ENCODE measurements at places on chromosomes 1 and 21.

DNA sequence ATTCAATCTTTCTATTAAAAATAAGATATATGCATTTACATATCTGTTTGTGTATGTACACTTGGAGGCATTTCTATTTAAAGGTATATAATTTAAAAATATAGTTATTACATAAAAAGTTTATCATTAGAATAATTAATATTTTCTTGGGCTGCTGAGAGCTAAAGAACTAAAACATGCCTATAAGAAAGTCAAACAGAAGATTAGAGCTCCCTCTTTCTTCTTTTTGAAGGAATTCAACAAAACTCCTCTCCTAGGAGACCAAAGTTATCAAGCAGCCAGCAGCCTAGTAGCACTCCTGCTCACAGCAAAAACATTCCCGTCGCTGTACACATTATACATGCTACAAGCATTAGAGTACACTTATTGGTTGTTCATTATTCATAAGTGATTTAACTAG is 216.4 kb downstream of the VAV3 start:
- no peak for DNase-seq

GRCh38 chr1:26950602-26951001 is 9.7 kb downstream of the KDF1 start:
- no peak for DNase-seq

GRCh38 chr1:67556297-67556900 is 126.2 kb upstream of the SERBP1 start:
- DNase-seq: no peak

- no peak for DNase-seq
Observed at GRCh38 chr21:40049031-40049930, 182.0 kb downstream of the PCP4 start.

DNA sequence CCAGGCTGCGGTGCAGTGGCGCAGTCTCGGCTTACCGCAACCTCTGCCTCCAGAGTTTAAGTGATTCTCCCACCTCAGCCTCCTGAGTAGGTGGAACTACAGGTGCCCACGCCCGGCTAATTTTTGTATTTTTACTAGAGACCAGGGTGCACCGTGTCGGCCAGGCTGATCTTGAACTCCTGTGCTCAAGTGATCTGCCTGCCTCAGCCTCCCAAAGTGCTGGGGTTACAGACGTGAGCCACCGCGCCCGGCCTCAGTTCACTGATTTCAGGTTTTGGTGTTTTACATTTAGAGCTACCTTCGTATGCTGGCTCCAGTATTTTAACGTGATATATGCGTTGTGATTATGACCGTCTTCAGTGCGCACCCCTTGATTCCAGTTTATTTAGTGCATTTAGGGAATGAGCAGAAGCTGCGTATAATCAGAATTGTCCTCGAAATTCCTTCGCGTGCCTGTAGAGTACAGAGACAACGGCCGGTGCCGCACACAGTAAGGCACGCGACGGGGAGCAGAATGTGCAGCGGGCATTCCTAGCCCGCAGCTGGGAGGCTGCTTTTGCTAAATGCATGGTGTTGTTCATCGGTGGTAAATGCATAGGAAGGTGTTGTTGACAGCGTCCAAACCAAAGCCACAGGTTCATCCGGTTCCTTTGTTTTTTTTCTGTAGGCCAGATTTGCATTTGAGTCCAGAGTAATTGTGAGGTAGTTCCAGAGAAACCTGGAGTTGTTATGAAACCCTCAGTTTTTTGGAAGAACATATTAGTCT is 48.9 kb upstream of the DIP2A start:
- DNase-seq: no peak

DNA sequence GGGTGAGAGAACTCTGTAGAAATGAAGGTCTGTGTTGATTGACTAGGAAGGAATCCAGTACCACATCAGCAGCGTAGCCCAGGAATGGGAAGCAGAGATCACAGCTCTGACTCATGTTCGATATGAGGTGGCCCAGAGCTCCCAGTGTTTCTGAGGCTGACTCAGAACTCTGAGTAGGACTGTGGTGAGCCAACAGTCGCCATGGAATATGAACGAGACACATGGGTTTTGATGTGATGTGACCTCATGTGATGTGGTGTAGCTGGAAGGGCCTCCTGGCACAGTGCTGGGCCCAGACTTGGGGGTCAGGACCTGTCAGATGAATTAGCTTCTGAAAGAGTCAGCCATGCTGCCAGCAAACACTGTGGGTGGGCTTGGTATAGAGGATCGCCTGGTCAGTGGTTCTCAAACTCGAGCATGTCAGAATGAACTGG is 237.0 kb downstream of the MRPL39 start:
- DNase-seq: no peak

DNA sequence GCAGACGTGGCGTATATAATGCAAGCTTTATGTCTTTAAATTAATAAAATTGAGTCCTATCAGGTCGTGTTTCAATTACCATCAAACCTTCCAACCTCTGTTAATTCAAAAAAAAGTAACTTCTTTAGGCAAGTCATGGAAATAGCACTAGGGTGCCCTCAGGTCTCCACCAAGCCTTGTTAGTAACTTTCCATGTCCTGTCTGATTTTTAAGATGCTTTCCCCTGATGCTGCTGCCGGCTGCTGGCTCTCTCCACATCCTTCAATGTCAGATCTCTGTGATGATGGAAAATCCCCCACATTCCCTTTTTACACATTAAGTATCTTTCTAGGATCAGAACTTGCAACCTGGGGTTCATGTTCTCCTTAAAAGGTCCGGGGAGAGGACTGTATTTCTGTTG is 3.0 kb downstream of the ERG start:
- no peak for DNase-seq

DNA sequence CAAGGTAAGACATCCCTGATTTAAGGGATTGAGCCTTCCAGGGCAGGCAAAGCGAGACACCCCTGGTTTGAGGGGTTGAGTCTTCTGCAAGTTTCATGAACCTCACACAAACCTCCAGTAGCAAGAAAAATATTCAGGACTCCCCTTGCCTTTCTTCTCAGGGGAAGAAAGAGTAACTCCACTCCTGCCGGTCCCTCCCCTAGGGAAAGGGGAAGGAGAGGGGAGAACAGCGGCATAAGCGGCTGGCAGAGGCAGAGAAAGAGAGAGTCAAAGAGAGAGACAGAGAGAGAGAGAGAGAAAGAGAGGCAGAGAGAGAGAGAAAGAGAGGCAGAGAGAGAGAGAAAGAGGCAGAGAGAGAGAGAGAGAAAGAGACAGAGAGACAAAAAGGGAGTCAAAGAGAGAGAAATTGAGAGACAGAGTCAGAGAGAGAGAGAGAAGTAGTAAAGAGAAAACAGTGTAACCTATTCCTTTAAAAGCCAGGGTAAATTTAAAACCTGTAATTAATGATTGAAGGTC is 29.5 kb upstream of the CBR3 start:
- DNase-seq: no peak
